ENCODE measurements at places on chromosomes 12 and 14.

GRCh38 chr12:89703768-89704167 lies 4.9 kb downstream of the ATP2B1 start:
- DNase-seq = no peak

DNA sequence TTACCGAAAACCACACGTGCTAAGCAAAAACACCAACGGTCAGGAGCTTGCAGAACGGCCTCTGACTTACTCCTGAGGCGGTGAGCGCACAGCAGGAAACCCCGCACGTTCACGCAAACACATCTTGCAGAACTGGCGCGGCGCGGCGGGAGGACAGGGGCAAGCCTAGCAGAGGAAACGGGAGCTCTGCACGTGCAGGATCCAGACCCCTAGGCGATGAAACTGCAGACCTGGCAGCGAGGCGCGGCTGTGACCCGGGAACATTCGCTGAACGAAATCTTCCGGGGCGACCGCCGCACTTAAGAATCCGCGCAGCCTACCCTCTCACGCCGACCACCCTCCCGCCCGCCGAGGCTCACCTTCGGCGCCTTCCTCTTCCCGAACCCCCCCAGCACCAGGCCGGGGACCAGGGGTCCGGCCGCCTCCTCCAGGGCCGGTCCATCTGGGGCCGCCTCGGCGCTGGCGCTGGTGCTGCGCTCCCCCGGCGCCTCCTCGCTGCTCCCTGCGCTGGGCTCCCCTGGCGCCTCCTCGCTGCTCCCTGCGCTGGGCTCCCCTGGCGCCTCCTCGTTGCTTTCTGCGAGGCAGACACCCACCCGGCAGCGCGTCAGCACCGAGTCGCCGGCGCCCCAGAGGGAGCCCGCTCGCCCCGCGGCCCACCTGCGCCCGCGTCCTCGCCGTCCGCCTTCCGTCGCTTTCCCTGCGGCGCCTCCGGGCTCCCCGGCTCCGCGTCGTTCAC lies 615 bp downstream of the DDX51 start:
- no peak for DNase-seq

- DNase-seq = no peak
Measured at GRCh38 chr12:106599302-106599701, 16.5 kb downstream of the RFX4 start.

GRCh38 chr14:80364274-80364673 lies 153.0 kb upstream of the DIO2 start:
- DNase-seq = no peak

DNA sequence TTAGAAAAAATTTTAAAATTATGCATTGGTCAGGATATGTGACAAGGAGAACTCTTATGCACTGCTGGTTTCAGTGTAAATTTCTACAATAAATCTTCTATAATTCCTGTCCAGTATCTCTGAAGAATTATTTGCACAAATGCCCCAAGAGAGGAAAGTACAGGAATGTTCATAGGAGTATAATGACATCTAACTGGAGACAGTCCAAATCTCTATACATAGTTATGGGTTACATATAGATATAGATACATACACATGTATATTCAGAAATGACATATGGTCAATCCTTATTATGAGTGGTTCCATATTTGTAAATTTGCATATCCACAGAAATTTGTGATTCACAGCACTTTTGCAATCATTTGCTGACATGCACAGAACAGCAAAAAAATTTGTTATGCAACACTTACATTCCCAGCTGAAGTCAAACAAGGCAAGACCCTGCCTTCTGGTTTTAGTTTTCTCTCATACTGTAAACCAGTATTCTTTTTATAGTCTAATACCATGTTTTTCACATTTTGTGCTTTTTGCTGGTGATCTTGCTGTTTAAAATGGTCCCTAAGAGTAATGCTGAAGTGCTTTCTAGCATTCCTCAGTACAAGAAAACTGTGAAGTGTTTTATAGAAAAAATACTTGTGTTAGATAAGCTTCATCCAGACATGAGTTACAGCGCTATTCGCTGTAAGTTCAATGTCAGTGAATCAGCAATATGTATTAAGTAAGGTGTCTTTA lies 103.8 kb downstream of the SLC16A7 start:
- no peak for DNase-seq

DNA sequence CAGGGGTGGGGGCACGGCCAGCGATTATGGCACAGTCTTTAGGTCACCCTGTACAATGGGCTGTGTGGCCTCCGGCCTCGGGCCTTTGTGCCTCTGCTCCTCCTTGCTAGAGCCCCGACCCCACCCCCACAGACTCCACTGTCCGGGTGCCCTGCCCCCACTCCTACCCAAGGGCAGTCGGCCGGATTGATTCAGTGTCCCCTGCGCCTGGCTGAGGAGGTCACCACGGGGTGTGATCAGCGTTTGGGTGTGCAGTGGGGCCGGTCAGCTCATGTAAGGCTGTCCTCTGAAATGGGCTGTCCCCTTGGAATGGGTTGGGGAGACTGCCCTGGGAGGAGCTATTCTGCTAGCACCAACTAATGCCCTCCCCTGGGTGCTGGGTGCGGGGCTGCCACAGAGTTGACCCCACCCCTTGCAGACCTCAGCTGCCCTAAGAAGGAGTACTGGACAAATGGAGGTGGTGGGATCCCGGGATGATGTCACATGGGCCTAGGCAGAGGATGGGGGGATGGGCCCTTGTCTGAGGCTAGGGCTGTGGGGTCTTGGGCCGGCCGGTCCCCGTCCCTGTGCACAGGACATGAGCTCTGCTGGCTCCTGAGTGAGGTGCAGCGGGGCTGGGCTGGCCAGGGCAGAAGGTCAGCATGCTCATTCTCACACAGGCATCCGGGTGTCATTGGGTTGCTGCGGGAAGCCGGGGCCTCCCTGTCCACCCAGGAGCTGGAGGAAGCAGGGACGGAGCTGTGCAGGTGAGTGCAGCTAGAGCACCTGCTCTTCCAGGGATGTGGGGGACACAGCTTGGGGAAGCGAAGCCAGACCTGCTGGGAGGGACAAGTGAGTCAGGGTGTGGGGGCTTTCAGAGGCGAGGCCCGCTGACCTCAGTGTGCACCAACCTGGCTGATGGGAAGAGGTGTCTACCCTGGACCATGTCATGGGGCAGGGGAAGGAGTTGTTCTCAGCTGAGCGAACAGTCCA lies 23.4 kb downstream of the ASPG start:
- no peak for DNase-seq

DNA sequence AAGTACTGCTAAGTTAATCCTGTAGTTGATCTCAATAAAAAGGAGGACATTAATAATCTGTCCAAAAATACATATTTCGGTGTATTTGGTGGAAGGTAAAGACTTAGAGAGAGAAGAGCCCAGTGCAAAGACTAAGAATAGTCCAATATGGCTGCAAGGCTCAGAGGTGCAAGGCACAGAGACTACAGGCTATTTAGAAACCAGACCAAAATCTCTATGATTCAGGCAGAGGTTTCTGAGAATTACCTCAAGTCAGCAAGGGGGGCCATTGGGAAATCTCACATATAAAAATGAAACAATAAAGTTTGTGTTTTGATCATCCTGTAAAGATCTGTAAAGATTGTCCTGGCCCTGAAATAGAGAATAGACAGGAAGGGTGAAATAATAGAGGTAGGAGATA lies 1173.0 kb downstream of the VRK1 start:
- no peak for DNase-seq

- no peak for DNase-seq
Measured at GRCh38 chr12:110252716-110253115, 28.3 kb upstream of the ATP2A2 start.

- no peak for DNase-seq
Measured at GRCh38 chr14:73861073-73861472, 9.4 kb downstream of the PTGR2 start.

DNA sequence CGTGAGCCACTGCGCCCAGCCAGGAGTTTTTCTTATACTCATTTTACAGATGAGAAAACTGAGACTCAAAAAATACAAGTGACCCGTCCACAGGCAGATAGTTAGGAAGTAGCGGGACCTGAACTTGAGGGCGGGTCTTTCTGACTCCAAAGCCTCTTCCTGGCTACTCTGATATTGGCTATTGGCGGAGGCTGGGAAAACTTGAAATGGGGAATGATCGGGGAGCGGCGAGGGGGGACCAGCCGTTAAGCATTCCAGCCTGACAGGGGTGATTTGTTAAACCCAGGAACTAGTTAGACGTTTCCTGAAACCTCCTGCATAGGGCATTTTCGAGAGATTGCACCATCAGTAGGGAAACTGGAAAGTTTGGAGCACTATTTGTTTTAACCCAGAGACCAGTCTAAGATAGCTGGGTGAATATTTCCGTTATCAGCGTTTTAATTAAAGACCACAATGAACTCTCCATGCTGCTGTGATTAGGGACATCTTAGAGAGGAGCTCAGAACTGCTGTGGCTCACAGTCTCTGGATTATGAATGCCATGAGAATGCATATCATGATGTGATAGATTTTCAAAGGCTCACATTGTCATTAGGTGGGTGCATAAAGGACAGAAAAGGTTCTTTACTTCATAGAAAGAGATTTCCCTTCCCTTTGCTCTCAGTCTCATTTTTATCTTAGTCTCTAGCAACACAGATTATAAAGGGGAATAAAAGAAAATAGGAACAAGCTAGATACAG lies 2.5 kb downstream of the NR1H4 start:
- no peak for DNase-seq

DNA sequence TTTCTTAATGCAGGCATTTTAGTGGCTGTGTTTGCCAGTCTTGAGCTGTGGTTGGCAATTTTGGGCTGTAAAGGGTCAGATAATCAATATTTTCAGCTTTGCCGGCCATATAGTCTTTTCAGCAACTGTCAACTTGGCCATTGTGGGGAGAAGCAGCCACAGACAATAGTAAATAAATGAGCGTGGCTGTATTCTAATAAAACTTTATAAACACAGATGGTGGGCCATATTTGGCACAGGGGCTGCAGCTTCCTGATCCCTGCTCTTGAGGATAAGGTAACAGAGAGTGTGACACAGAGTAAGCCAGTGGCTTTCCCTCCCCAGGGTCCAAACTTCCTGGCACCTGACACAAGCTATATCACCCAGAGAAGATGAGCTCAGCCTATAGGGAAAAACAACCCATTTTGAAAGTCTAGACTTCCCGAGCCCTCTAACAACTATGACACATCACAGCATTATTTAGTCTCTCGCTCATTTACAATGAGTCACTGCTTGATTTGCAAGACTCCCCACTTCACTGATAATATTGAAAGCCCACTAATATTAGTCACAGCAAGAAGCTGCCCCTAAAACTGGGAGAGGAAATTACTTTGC lies 163.1 kb upstream of the TMPO start:
- DNase-seq = no peak

DNA sequence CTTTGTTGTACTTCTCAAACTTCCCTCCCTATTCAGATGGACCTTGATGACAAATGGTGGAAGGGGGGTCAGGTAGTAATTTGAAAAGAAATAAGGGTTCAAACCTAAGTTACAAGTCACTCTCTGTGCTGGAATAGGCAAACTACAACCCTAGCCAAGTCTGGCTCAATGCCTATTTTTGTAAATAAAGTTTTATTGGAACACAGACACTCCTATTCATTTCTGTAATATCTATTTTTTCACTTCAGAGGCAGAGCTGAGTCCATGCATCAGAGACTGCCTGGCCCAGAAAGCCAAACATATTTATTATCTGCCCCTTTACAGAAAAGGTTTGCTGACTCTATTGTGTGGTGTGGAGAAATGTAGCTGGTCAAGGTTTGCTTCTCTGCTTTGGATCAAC lies 78.4 kb upstream of the RIN3 start:
- DNase-seq = no peak

- no peak for DNase-seq
Measured at GRCh38 chr12:63098851-63099250, 52.1 kb downstream of the AVPR1A start.

GRCh38 chr12:93591137-93591868 lies 18.8 kb downstream of the SOCS2 start:
- DNase-seq = no peak

DNA sequence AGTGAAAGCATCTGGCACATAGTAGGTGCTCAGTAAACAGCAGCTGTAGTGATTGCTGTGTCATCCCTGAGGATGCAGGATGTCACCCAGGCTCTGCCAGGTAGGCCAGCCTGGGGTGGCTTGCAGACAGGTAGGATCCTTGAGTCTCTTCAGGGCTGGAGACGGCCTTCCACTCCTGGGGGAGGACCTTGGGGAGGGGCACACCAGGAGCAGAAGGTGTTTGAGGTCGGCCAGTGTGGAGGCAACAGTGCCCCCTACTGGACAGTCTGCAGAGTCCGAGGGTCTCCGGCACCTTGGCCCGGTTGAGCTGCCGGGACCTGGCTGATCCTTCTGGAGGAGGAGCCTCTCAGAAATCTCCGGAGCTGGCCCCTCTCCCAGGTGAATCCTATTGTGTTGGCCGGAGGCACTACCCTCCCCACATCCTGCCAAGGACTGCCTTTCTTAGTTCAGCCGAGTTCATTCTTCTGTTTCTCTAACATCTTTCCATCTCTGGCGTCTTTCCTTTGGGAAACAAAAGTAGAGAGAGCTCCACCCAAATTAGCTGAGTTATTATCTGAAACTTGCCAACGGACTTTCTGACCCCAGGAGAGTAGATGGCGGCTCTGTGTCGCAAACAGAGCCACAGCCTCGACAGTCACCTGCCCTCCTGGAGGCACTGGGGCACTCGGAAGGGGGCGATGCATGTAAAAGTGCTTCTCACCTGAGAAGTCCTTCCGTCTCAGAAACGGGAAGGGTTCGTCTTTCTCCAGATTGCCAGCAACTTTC lies 41.8 kb upstream of the CLMN start:
- DNase-seq = no peak

DNA sequence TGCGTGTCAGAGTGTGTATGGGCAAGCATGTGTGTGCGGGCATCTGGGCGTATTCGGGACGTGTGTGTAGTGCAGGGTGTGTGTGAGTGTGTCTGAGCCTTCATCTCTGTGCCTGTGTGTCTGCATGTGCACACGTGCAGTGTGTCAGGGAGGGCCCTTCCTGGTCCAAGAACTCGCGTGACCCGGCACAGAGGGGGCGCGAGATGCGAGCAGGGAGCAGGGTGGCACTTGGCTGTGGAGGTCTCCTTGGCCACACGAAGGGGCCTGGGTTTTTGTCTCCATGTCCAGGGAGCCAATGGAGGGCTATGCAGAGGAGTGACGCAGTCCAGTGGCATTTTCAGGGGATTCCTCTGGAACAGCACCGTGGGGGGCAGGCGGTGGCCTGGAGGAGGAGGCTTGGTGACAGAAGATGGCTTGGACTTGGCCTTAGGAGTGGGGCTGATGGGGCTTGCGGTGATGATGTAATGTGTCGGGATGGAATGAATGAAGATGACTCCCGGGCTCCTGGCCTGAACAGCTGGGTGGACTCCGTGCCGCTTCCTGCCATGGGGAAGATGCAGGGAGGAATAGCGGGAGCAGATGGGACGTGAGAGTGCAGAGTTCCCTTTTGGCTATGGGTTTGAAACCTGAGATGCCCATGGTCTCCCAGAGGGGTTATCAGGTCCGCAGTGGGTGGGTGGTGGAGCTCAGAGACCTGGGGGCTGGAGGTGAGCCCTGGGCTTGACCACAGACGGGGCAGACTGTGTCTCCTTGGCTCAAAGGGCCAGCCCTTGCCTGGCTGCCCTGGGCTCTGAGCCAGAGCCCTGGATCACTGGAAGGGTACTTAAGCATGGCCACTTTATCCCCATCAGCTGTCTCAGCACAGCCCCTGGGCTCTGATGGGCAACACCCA lies 208.3 kb downstream of the PHETA1 start:
- no peak for DNase-seq
